ENCODE measurements at places on chromosomes 13 and 19. TPM values are rescaled to one million over a fixed set of nuclear protein-coding genes. Genes with fewer than 3 reads are reported as not detected.
A peak's percentile ranks its signal among the peaks of the same experiment; 100 is the strongest.

- DNase-seq: no peak
Measured at GRCh38 chr13:62123409-62123808, 707.8 kb upstream of the PCDH20 start.

GRCh38 chr13:104389691-104390090 is 1323.5 kb upstream of the SLC10A2 start:
- no peak for DNase-seq

DNA sequence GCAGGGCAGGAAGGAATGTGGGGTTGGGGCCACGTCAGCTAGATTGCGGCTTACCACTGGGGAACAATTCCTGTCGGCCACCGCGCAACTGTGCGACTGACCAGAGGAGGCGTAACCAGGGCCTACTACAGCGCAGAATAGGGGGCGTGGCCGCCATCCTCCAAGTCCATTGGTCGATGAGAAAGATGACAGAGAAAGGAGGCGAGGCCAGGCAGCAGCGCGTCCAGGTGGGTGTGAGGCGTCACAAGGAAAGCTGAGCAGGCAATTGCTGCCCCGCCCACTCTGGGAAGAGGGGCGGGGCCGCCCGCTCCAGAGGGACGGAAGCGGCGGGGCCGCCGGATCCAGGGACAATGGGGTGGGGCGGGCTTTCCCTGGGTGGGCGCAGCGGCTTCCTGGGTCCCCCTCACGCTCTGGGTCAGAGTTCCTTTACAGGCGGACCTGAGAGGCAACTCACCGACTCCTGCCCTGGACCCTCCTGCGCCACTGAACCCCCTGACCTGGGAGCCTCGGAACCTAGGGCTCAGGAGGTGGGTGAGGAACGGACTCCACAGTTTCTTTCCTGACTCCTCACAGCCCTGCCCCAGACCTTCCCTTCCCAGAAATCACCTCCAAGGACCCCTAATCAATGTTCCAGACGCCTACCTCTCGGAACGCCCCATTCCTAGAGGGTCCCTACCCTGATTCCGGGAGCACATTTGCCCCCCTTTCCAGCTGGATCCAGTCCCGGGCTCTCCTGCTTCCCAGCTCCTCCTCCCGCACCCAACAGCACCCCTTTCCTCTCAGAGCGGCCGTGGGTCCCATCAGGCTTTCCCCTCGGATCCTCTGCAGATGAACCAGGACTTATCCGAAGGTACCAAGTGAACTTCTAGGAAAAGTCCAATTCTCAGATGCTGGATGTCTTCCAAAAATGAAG is 101.5 kb upstream of the ZNF492 start:
- DNase-seq: no peak

- no peak for DNase-seq
Measured at GRCh38 chr13:51794964-51795363, 9.0 kb downstream of the DHRS12 start.

GRCh38 chr13:23445794-23446193 is 12.3 kb upstream of the SACS start:
- DNase-seq: no peak

DNA sequence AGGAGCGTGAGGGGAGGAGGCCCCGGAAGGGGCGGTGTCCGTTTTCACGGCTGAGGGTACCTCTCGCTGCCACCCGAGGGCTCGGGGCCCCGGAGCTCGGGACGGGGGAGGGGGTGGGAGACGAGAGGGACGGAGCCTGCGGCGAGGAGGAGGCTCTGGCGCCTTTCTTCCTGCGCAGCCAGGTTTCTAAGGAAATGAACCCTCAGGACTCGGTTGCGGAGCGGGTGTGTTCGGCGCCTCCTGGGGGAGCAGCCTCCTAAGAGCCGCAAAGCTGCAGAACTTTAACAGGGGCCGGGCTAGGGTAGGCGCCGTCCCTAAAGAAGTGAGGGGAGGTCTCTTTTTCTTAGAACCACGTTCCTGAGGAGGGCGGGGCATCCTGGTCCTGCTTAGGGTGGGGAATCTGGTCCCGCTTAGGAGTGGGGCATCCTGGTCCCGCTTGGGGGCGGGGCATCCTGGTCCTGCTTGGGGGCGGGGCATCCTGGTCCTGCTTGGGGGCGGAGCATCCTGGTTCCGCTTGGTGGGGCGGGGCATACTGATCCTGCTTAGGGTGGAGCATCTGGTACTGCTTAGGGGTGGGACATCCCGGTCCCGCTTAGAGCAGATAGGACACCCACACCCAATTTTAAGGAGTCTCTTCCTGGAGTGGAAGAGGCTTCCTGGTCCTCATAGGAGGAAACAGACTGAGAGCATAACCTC is 6.2 kb downstream of the SYT5 start:
- peak; percentile 71 for DNase-seq

DNA sequence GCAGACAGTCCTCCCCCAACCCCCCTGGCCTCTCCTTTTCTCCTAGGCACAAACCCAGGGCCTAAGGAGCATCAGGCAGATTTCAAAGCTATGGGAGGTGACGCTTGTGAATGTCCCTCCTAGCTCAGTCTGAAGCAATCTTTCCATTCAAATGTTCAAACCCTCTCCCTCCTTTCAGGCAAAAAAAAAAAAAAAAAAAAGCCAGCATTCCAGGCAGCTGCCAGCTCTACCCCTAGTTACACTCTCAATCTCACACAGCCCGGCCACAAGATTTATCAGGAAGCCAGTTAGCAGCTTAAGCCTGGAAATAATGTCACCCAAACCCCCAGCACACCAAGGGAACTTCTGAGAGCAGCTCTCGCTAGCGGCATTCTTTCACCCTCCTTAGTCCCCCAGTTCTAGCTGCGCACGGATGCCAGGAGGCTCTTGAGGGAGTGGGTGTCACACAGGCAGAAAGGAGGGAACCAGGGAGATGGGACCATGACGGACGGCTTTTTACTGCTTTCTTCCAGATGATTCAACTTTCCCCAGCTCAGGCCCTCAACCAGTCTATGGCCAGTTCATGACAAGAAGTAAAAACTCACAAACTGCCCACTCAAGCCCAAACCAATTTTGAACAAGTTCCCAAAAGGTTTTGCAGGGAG is 6.3 kb downstream of the SH3GL1 start:
- no peak for DNase-seq

- DNase-seq: no peak
Measured at GRCh38 chr13:51583469-51583874, 790 bp upstream of the WDFY2 start.

DNA sequence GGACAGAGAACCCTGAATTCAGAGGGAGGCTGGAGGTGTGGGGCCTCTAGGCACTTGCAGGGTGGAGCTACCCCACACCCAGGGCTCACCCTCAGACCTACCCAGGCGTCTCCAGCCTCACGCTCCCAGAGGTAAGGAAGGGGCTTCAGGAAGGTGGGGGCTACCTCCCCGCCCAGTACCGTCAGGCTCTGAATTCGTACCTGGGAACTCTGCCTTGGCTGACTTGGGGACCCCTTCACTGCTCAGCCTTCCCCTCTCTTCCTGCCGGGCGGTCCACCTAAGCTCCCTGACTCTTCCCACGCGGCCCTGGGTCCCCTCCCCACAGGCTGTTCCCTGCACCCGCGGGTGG is 28.5 kb upstream of the PARP4 start:
- no peak for DNase-seq

DNA sequence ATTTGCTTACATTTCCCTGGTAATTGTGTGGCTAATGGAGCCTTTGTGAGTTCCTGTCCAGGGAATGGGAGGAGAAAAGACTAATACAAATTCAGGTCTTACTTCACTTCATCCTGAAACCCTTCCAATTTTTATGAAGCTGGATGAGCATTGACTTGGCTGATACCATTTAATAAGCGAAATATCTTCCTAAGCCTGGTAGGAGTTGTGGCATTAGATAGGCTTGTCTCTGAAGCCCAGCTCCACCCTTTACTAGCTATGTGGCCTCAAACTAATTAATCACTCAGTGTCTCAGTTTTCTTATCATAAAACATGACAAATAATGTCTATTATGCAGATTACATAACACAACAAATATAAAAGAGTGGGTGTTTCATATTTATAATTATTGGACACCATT is 106.3 kb downstream of the FGF9 start:
- no peak for DNase-seq

- no peak for DNase-seq
Measured at GRCh38 chr13:29513002-29513980, 82.2 kb downstream of the SLC7A1 start.

- no peak for DNase-seq
Measured at GRCh38 chr19:5600797-5601196, 21.8 kb downstream of the SAFB2 start.

- DNase-seq: no peak
Measured at GRCh38 chr19:30562981-30563380, 190.8 kb downstream of the ZNF536 start.

GRCh38 chr19:4556597-4557127 is 2.8 kb downstream of the SEMA6B start:
- peak; percentile 21 for DNase-seq

- no peak for DNase-seq
Measured at GRCh38 chr13:73370066-73370465, 311.3 kb downstream of the KLF5 start.

DNA sequence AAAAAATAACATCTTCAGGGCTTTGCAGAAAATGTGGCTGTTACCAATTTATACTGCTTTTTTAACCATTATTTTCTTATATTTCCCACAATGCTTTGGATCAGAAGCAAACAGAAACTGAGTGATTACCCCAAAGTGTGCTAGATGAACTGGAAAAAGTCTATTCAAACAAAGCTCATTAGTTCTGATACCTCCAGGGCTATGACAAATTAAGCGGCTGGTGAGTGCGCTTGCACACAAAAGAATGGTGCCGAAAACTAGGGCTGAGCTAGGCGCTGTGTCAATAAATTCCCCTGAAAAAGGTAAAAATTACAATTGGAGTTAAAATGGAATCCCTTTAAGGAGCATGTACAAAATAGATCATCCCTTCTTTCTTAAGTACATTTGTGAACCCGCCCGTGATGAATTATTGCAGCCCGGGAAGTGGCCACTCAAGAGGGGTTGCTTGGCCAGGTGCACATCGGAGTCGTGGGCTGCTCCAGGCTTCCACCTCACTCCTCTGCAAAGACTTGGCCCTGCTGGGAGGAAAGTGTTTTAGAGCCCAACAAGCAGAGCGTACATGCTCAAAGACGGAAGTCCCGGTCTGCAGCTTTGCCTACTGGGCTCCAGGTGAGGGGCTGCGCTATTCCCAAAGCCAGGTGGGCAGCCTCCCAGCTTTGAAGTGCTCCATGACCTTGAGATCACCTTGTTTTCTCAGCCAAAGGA is 164.0 kb upstream of the ZNF507 start:
- DNase-seq: no peak

GRCh38 chr19:36646746-36647145 is 19.9 kb downstream of the ZNF461 start:
- no peak for DNase-seq

- no peak for DNase-seq
Measured at GRCh38 chr19:16886305-16886880, 2.4 kb upstream of the F2RL3 start.

DNA sequence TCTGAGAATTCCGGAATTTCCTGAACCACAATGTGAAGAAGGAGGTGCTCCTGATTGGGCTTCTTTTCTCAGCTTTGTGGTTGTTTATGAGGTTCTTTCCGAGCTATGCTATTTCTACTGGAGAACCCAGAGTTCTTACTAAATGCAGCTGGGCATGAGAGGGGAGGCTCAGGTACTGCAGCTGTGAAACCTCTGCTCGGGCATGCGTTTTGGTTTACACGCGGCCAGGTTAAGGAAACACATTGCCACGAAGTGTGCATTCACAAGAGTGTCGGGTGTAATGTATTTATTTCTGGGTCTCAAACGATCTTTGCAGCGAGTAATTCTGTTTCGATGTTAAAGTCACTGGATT is 661 bp upstream of the MIR17HG start:
- DNase-seq: peak; percentile 63

- DNase-seq: no peak
Measured at GRCh38 chr13:28337166-28338005, 157.5 kb downstream of the FLT1 start.

DNA sequence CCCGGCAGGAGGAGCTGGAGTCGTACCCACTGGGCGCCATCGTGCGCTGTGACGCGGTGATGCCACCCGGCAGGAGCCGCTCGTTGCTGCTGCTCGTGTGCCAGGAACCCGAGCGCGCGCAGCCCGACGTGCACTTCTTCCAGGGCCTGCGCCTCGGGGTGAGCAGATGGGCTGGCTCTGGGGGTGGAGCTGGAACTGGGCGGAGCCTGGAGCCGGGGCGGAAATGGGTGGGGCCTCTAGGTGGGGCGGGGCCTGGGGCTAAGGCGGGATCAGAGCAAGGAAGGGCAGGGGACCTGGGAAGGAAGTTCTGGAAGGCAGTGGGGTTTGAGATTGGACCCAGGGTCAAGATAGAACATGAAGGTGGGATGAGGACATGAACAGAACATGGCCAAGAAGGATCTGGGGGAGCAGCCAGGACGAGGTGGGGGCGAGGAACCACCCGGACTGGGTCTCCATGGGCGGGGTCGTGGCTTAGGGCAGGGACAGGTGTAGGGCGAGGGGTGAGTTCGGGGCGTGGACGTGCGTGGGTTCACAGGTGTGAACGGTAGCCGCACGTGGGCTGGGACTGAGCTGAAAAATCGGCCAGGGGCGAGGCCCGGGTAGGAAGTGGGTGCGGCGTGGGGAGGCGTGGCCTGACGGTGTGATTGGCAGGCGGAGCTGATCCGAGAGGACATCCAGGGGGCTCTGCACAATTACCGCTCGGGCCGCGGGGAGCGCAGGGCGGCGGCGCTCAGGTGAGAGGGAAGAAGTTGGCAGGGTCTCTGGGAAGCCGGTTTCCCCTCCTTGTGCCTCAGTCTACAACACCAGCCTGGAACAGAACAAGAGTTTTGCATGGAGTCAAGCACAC is 4.7 kb downstream of the EPS8L1 start:
- DNase-seq: peak; percentile 82

DNA sequence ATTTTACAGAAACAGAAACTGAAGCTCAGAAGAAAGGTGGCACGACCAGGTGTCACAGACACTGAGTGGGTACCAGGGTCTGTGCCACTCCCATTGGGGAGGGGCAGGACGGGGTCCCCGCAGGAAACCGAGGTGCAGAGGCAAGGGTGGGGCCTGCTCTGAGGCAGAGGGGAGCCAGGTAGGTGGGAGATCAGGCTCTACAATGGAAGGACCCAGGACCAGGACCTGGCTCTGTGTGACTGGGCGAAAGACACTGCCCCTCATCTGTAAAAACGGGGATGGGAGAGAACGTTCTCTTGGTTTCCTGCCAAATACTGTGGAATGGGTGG is 2.8 kb downstream of the PTGIR start:
- DNase-seq: no peak

GRCh38 chr13:43880926-43881325 is 1.2 kb downstream of the LACC1 start:
- no peak for DNase-seq

- DNase-seq: no peak
Measured at GRCh38 chr19:14774373-14774772, 4.0 kb downstream of the ADGRE2 start.

The HIPK4 gene
- total RNA-seq: not detected

The BCL2L12 gene
- 80.3 TPM for total RNA-seq

The CLEC17A gene
- total RNA-seq: 0.29 TPM

The SPIB gene
- 1.6 TPM for total RNA-seq

The ZNF566 gene
- 7.8 TPM for total RNA-seq

The ZNF540 gene
- total RNA-seq: 2.3 TPM

The POU2F2 gene
- total RNA-seq: 56.0 TPM

The ZNF66 gene
- 5.6 TPM for total RNA-seq

The ZNF575 gene
- 4.3 TPM for total RNA-seq

The ZNF577 gene
- 11.0 TPM for total RNA-seq

The BEST2 gene
- not detected for total RNA-seq

The ARGLU1 gene
- total RNA-seq: 97.2 TPM
